Stimulated activated CD4-positive, alpha-beta T cell treated with anti-CD3 and anti-CD28 coated beads, Interleukin-1b, Interleukin-23, amount 100 ng/mL, for 1 hour (primary cell): ENCODE measurements at places on chromosomes 6 and 20.

DNA sequence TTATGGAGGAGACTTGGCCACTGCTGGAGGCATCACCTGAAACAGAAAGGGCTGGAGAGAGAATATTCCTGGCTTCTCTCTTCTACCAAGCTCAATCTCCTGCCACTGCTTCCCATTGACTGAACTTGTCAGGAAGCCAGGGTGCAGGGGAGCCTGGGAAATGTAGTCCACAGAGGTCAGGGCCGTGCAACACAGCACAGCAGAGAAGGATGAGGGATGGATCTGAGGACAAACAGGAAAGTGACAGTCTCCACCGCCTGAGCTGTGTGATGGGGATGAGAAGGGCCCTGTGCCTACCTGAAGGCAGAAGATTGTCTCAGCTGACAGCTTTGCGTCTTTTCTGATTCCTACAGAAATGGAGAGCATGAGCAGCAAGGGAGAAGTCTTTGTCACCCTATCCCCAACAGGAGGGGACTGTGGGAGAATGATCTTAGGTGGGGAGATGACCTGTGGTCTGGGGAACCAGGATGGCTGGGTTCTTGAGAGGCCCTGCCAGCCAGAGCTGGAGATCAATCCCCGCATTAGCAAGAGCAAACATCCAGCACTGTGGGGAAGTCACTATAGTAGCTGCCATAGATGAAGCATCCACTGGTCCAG lies 114.2 kb downstream of the SNX5 start:
- no peak for DNase-seq

DNA sequence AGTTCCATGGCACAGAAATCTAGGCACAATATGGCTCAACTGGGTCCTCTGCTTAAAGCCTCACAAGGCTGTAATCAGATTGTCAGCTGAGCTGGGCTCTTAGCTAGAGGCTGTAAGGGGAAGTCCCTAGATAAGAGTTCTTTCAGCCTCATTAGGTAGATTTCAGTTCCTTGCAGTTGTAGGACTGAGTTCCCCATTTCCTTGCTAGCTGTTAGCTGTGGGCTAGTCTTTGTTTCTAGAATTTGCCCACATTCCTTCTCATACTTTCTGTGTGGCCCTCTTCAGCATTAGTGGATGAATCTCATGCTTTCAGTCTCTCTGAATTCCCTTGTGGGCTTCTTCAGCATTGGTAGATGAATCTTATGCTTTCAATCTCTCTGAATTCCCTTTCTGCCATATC lies 71.0 kb upstream of the MRAP2 start:
- DNase-seq, result no peak

DNA sequence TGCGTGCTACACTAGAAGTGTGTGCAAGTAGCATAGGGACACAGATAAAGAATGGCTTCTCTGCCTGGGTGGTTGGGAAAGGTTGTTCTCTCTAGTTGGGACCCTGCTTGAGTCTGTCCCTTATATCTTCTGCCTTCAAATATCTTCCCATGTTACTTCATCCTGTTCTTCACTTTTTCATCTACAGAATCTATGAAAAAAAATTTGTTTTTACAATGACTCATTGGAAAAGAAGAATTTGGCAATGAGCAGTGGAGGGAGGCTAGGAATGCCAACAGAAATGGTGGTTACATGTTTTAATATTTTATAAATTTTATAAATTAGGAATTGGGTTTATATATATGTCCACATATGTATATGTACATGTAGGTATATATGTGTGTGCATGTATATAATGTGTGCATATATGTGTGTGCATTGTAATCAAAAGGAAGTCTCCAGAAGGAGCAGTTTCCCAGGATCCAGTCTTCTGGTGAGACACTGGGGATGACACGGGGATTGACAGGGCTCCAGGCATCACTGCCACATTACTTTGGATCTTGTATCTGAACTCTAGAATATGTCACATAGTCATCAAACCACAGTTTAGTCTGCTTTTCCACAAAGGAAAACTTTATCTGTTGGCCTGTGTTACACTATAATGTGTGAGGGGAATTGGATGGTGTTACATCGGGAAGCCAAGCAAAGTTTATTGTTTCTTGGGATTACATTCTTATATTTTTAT lies 75.3 kb upstream of the RIPOR2 start:
- no peak for DNase-seq

DNA sequence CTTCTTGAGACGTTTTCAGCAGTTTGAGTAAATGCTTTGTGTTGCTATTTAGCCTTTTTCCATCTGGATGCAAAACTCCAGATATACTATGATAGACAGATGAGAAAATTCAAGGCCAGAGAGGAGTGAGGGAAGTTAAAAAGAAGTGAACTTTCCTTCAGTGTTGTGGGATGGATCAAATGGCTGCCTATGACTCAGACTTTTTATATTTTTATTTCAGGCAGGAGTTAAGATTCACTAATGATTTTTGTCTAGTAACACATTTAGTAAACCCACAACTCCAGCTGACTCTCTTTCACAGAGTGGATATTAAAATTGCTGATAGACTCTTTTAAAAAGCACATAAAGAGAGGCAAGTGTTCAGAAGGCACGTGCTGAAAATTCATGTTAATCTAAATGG lies 23.2 kb upstream of the PTCHD4 start:
- no peak for DNase-seq

DNA sequence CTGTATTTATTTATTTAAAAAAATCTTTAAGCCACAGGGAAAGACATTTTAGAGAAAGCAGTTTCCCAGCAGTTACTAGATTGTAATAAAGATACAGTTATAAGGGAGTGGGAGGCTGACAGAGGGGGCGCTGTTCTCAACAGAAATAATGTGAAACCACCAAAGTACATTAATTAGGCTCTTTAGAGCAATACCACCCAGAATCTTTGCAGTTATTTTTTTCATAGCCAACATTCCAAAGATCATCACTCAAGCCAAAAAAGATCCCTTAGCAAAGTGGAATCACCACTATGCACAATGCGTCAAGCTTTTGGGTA lies 331.3 kb upstream of the DEFB112 start:
- DNase-seq, result no peak

- no peak for DNase-seq
These were observed 59.5 kb upstream of the ARMH2 start for GRCh38 chr6:24858177-24858653.
